ENCODE measurements at places on chromosomes 2 and 18.

GRCh38 chr2:232235716-232236115 lies 142.8 kb upstream of the ALPP start:
- DNase-seq: no peak

DNA sequence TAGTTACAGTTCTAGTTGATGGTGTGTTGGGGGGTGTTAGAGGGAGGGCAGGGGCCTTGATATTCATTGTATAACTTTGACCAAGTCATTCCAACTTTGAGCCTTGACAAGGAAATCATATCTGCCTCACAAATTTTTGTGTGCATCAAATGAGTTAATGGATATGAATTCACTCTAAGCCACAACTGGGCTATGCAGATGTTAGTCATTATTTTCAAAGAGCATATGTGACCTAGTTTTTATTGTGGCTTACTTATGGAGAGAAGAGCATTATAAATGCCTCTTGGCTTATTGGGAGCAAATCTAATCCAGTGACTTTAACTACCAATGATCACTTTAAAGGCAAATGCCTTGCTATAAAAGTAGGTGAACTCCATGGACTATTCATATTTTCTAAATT lies 250.2 kb downstream of the LPIN1 start:
- no peak for DNase-seq

DNA sequence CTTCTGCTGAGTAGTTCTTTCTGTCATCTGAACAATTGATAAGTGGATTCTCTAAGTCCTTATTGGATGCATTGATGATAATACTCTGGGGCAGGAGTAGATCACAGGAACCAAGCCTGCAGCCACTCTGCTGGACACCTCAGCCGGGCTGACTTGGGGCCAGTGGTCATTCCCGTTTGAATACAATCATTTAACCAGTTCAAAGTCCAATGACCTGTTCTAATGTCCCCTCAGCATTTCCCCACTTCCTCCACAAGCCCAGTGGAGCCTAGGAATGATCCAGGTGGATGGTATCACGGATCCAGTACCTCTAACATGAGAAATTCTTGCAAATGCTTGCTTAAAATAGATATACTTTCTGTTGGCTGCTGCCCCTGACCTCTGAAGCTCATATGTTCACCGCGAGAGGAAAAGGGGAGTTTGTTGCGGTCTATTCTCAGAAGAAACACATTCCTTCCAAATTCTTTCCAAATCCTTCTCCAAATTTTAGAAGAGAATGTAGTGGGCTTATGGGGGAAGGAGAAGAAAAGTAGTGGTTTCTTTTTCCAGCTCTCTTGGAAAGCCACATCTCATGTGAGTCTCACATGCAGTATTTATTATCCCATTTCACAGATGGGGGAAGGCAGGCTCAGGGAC lies 170.9 kb downstream of the INHBB start:
- no peak for DNase-seq

DNA sequence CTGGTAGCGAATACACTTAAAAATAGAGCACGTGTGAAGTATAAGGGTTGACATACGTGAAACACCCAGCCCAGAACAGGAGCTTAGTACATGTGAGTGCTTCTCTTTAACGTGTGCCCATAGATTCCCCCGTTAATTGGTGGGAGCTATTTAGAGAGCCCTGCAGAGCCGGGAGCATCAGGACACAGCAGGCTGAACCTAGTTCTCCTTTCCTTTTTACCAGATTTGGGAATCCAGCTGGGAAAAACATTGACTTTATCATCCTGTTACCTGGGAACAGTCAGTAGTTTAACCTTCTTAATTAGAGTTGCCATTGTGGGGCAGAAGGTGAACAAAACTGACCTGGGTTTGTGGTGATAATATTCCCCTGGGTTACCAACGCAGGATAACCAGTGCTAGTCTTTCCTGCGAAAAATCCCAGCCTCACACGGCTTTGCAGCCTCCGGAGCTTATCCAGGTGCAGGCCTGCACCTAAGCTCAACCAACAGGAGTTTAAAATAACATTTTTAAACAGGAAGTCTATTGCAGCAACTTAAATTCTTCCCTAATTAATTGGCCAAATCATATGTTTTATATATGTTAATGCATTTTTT lies 78.1 kb upstream of the SPTBN1 start:
- no peak for DNase-seq

DNA sequence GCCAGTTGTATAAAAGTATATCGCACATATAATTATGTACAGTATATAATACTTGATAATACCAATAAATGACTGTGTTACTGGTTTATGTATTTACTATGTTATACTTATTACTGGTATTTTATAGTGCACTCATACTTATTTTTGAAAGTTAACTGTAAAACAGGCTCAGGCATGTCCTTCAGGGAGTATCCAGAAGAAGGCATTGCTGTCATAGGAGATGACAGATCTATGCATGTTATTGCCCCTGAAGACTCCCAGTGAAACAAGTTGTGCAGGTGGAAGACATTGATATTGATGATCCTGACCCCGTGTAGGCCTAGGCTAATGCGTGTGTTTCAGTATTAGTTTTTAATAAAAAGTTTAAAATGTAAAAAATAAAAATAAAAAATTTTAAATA lies 20.3 kb upstream of the ASXL3 start:
- no peak for DNase-seq

- DNase-seq: no peak
Measured at GRCh38 chr2:189681903-189682302, 7.4 kb downstream of the ANKAR start.

- no peak for DNase-seq
Measured at GRCh38 chr2:127228102-127228501, 8.0 kb upstream of the CYP27C1 start.

DNA sequence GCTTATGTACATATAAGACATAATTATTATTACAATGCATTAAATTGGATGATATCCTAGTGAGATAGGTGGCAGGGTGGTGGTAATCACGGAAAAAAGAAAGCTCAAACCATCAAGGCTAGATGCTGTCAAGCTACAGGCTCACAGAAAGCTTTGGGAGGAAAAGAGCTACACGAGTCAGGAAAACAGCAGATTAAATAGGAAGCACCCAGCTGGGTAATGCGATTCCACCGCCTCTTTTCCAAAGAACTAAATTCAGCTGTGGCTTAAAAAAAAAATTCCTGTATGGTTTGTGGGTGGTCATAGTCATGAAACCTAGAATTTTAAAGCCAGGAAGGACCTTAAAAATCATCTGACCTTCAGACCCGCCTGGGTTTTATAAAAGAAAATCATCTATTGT lies 23.7 kb upstream of the PTPN4 start:
- no peak for DNase-seq

GRCh38 chr2:39443009-39443408 lies 5.9 kb upstream of the MAP4K3 start:
- DNase-seq: no peak

DNA sequence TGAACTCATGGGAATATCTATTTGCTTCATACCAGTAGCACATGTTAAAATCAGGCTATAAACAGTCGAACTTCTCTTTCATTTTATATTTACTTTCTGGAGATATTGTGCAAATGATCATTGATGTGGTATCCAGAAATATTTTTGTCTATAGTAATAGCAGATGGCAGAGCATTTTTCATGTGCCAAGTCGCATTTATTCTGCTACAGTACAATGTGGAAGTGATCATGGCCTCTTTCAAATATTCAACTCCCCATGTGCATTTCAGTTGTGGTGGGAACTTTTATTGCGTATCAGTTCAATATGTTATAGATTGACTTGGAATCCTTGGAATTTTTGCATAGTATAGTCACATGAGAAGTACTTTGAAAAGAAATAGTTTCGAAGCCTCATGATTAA lies 57.4 kb downstream of the RHBDD1 start:
- no peak for DNase-seq

DNA sequence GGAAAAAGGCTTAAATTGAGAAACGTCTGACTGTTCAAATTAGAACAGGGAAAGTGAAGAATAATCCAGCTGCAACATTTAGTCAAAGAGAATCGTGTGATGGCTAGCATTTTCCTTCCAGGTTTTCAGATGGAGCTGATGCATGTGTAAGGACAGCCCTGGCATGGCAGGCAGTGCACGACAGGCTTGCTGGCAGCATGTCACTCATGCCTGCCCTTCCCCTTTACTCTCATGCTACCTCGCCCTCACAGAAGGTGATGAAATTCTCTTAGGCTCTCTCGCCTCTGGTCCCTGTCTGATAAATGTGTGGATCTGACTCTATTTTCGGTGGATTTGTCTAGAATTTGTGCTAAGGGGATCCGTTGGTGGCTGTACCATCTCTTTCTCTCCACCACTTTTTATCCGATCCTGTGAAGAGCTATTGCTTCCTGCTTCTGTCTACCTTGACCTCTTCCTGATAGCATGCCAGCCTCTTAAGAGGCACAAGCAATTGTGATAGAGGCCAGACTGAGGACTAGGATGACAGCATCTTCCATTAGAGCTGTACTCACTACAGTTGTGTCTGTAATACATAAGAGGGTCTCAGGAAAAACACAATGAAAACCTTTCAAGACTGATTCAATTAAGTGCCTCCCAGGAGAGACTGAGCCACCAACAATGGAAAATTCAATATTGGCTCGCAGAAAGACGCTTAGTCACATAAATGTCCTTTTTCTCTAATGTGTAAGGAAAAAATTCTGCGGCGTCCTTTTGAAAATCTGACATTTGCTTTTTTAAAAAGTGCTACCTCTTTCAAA lies 65.6 kb upstream of the NOSTRIN start:
- no peak for DNase-seq

DNA sequence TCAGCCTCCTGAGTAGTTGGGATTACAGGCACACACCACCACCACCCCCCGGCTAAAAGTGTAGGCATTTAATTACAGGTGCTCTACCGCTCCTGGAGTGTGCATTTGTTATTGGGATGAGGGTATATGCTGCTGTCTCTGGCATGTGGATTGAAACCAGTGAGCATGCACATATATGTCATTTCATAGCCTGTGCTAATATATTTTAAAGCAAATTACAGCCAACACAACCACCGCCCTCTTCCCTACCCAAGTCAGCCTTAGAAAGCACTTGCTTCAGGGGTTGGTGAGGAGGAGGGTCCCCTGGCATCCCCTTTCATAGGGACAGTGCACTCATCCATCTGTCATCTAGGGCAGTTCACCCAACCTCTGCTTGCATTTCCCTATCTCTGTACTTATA lies 10.5 kb upstream of the TBC1D8 start:
- no peak for DNase-seq

DNA sequence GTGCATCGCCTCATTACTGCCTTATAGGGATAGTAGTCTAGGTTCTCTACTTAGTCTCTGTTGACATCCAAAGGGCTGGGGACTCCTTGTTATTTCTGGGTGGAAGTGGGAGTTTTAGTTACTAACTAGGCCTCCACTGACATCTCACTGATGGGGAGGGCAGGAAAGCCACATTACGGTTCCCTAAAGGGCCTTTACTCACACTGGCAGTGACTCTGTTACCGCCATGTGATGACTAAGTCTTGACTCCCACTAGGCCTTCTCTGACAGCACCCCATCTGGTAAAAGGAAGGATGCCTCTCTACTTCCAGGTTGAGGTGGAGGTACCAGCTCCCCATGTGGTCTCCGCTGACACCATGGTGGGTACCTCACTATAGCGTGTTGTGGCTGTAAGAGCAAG lies 14.0 kb upstream of the BCL2L11 start:
- no peak for DNase-seq

DNA sequence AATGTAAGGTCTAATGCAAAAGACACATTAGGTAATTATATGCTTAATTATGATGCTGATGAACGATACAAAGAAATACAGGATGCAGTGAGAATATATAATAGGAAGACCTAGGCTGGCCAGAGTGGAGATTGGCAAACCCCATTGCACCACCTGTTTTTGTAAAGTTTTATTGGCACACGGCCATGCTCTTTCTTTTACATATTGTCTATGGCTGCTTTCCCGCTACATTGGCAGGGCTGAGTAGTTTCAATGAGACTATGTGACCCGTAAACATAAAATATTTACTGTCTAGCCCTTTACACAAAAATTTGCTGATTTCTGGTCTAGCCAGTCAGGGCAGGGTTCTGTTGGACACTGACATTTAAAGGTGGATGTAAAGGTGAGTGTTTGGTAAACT lies 5.4 kb downstream of the SEC11C start:
- no peak for DNase-seq

GRCh38 chr2:116023026-116023425 lies 1580.6 kb downstream of the DPP10 start:
- no peak for DNase-seq

- no peak for DNase-seq
Measured at GRCh38 chr2:178211460-178211859, 17.1 kb downstream of the OSBPL6 start.

GRCh38 chr18:53952700-53953099 lies 271.8 kb downstream of the MBD2 start:
- DNase-seq: no peak

- no peak for DNase-seq
Measured at GRCh38 chr2:226267516-226268289, 531.9 kb downstream of the IRS1 start.

DNA sequence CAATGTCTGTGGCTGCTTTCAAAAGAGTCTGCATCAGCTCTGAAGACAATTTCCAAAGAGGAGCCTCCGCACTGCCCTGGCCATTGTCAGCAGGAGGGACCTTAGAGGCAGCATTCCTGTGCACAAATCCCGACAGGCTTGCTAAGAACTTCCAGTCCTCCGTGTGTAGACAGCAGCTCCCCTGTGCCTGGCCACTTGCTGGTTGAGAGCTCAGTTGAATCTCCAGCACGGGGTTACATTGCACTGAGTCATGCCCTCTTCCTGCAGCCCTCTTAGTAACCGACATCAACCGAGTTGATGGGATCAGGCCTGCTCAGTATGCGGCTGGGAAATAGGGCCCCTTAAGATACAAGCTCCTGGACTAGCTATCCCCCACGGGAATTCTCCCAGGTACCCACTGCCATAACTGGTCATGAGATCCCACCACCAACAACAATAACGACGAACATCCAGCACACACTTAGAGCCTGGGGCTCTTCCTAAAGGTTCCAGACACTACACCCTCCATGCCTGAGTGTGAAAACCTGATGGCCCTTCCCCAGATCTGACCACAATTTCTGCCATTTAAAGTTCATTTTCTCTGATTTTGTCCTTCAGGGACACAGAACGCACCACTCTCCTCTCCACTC lies 12.0 kb downstream of the ATP6V1B1 start:
- no peak for DNase-seq

DNA sequence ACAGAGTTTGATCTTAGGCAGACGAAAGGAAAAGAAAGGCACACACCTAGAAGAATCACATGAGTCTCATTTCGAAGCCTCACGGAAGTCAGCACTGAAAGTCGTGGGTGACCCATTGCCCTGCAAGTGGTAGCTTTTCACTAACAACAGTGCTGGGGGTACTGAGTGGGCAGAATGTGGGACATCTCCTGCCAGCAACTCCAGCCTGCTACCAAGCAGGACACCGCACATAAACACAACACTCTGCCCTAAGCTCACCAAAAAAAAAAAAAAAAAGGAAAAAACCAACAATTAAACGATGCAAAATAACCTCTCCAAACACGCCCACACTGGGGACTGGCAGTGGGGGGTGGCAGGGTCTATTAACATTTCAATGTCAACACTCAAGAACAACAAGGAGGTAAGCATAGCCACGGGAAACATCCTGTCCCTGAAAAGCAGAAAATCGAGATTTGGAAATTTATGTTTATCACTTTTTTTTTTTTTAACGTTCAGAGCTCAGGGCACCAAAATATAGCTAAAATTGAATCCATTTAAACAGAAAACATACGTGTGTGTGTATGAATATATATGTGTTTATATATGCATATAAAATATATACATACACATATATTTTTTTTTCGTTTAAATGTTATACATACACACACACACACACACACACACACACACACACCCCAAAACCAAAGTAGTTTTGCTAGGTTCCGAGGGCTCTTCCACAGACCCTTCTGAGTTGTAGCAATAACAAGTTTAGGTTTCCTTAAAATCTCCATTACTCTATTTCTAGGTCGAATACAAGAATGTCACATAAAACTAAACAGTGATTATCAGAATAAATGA lies 2.2 kb downstream of the INO80D start:
- DNase-seq: no peak

GRCh38 chr2:238940806-238941205 lies 92.9 kb downstream of the TWIST2 start:
- no peak for DNase-seq

Measured in CMK (cell line).